HCT116 (cell line): ENCODE measurements at places on chromosomes 7 and 10. TPM values are rescaled to one million over a fixed set of nuclear protein-coding genes. Genes with fewer than 3 reads are reported as not detected.

The LBX1 gene
- total RNA-seq: not detected

The WNT2 gene
- 0.12 TPM for total RNA-seq

The PRSS2 gene
- total RNA-seq: 36.8 TPM

- no peak for DNase-seq
Measured at GRCh38 chr10:113320211-113320610, 232.6 kb upstream of the HABP2 start.

DNA sequence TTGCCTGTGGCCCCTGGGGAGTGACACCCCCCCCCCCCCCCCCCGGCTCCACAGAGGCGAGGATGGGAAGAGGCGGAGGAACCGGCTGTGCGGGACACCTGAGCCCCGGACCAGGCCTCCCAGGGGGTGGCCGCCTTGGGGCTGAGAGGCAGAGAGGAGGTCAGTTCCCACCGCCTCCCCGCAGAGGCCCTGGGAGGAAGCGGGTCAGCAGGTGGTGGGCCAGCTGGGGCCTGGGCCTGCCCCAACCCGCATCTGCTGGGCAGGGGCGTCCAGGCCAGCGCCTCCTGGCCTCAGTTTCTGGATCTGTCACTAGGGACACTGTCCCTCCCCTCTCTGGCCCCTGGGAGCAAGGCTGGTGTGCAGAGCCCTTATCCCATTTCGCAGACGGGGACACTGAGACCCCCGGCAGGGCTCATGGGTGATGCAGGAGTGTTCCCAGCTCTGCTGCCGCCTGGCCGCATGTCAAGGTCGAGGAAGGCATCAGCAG lies 14.6 kb upstream of the LFNG start:
- DNase-seq: no peak

DNA sequence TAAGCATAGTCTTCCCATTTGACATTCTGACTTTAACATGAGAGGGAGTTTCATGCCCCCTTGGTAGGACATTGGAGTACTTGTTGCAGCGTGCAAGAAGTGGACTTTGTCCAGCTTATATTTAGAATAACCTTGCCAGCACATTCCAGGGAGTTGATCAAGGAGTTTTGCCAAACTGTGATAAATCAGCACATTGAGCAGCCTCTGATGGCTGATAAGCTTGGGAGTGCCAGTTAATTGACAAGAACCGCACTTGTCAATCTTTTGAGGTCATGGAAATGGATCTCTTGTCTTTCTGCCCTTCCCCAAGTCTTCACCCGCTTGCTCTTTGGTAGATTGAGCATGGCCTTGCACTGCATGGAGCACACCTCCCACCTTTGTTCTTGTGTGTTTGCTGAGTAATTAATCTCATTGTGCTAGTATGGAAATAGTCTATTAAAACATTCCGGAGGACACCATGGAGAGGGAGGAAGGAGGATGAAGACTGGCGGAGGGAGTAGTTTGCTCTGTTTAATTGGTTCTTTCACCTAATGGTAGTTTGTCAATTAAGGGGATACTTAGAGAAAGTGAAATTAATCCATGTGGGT lies 668.5 kb upstream of the GALNT17 start:
- DNase-seq: no peak

GRCh38 chr7:106260136-106260561 lies 24.6 kb downstream of the NAMPT start:
- DNase-seq: no peak

- DNase-seq: no peak
Measured at GRCh38 chr7:18257711-18258110, 230.1 kb upstream of the PRPS1L1 start.

GRCh38 chr10:6504296-6504695 lies 75.8 kb downstream of the PRKCQ start:
- DNase-seq: no peak

DNA sequence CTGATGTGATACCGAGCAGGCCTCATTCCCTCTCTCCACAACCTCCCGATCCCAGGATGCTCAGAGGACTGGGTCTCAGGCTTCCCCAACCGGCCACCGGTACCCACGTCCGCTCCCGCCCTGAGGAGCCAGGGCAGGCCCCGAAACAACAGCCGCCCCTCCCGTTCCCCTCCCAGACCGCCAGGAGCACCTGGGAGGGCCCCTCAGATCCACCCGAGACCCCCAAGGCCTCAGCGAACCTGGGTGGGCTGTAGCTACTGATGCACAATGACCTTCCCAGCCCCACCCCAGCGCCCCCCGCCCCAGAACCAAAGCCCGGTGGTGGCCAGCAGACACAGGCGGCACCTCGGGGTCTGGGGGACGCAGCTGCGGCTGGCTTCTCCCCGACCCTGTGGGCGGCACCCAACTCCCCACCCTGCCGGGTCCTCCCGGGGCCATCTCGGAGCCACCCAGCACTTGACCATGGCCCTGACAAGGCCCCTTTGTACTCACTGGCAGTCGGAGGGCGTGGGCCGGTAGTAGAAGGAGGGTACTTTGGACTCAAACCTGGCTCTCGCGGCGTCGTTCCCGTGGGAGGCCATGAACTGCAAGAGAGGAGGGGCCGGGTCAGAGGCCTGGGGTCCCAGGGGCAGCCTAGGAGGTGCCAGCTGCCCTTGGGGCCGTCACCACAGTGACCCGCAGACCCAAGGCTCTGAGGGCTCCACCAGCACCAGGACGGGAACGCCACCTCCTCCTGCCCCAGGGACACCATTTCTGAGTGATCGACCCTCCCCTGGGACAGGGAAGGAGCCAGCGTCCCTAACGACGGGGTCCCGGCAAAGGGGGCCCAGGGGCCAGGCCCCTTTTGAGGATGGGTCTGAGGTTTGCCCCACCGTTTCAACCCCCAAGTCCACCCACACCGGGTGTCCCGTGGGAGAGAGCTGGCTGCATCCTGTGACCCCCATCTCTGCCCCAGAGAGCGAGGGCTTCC lies 28.1 kb downstream of the ADAP1 start:
- DNase-seq: no peak

DNA sequence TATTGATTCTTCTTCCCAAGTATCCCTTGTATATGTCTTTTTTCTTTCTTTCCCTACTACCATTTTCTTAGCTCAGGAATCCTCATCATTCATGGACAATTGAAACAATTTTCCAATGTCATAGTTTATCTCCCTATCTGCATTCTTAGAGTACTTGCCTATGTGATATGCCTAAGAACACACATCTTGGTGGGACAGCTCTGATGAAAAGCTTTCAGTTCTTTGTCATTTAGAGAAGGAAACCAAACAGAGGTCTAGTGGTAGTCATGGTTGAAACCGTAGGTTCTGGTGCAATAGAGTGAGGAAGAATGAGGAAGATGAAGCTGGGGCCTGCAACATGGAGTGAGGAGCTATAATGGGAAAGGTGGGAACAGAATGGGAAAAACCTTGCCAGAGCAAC lies 28.2 kb downstream of the TDRD1 start:
- no peak for DNase-seq

DNA sequence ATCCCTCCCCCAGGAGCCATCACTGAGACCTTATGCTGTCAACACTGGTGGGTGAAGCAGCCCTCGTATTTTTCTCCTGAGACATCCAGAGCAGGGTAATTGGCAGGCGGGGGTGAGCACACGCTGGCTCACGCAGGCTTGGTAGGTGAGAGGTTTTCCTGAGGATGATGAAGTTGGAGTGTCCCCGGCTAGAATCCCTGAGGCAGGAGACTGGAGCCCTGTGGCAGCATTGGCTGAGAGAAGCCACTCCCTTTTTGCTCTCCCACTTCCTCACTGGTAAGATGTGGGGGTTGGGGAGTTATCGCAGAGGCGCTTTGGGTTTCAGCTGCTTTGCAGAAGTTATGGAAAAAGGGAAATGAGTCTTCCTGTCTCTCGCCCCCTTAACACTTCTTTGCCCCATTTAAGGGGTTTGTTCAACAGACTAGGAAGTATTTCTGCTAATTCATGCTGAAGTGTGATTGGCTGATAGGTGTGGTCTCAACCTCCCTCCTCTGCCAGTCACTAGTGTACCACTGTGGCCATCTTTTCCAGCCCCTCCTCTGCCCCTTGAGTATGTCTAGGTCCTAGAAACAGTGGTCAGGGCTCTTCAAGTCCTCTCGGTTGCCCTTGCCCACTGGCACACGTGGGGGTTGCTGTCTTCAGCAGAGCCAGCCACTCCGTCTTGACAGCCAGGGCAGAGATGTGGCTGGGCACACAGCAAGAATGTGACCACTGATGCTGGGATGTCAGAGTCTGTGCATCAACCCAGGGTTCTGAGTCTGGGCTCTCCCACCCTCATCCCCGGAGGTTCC lies 5.7 kb downstream of the ARPC1B start:
- no peak for DNase-seq

DNA sequence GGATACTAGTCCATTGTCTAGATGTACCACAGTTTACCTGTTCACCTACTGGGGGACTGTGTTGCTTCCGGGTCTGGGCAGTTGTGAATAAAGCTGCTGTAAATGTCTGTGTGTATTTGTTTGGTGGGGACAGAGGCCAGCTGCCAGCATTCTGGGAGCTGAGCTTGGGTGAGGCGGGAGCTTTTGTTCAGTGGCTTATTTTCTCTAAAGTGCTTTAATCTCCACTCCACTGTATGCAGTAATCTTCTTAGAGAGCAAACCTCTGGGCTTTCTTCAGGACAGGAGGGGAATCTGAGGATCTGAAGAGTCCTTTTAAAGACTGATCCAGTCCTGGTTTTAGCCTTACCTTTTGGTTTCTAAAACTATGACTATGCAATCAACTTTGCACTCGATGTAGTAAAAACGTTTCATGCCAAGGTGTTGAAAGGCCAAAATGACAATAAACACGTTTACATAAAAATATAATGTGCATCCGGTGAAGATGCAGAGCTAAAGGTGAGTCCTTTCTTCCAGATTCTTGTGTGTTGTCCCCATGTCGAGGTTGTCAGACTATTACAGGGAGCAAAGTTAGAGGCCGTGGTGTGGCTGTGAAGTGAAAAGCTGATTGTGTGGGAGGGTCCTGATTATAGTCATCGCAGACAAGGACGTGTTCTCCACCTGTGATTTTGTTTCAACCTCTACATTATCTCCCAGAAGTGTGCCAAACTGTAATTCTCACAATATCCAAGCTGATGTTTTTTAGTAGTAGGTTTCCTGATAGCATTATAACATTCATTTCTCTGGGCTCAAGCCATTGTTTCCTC lies 279.8 kb downstream of the CAMK1D start:
- DNase-seq: no peak

GRCh38 chr10:53646525-53646924 lies 873.9 kb upstream of the MBL2 start:
- no peak for DNase-seq

- DNase-seq: no peak
Measured at GRCh38 chr7:123944395-123944794, 19.4 kb downstream of the SPAM1 start.

GRCh38 chr10:117699436-117700075 lies 157.0 kb downstream of the EMX2 start:
- no peak for DNase-seq

- DNase-seq: no peak
Measured at GRCh38 chr7:88299126-88299525, 7.6 kb downstream of the STEAP4 start.
